ENCODE measurements at places on chromosomes 4 and X.

GRCh38 chr4:131258361-131258760 is 1890.7 kb upstream of the PCDH10 start:
- DNase-seq: no peak

DNA sequence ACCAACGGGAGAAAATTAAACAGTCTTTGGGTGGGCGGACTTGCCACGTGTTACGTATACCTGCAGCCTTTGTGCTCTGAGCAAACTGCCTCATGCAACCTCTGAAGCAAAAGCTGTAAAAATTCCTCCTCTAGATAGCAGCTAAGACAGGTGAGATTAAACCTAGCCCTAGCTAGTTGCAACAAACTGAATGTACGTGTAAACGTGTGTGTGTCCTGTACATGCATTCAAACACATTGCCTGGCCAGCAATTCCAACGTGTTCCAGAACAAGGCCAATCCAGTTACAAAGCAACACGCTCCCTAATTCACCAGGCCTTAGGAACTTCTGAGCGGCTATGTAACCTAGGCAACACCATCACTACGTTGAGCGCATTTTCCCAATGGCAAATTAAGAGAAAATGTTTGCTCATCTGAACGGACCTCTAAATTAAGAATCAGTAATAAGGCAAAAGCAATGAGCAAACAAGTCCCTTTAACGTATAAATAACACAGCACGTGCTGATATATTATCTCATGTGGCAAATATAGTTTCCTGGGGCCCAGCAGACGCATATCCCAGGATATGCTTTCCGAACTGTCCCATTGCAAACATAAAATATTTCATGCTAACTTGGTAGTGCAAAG is 792 bp downstream of the PPID start:
- DNase-seq: no peak

DNA sequence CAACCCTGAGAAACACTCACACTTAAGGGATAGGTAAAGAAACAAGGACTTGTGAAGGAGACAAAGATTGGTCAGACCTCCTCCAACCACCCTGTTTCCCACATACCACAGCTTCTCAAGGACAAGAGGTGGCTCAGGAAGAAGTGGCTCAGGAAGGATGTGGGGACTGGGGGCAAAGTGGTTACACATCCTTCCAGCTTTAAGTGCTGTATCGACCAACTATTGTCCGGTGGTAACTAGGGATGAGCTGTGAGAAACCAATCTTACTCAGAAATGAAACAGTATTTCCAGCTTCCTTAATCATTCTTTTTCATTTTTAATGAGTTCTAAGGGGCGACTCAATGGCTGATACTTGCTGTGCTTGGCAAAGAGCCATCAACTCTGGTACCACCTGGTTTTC is 8.5 kb upstream of the LHFPL1 start:
- DNase-seq: no peak

DNA sequence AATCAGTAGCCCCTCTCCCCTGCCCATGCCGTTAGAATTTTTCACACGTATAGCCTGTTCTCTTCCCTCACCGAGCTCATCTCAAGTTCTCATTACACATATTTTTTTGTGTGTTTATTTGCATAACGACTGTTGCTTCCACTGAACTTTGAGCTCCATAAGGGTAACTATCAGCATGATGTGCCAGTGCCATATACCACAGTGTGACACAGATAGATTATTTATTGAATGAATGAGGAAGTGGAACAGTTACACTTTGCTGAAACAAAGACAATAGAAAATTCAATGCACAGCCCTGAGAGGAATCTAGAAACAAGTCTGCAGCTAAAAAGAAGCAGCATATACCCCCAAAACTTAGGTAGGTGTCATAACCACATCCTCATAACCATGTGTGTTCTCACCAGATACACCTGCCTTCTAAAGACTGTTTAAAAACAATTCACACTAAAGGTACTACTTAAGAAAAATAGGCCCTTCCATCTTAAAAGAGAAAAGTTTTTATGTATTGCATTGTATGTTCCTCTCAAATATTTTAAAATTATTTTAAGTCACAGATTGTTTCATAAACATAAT is 389.9 kb downstream of the PACRGL start:
- no peak for DNase-seq

DNA sequence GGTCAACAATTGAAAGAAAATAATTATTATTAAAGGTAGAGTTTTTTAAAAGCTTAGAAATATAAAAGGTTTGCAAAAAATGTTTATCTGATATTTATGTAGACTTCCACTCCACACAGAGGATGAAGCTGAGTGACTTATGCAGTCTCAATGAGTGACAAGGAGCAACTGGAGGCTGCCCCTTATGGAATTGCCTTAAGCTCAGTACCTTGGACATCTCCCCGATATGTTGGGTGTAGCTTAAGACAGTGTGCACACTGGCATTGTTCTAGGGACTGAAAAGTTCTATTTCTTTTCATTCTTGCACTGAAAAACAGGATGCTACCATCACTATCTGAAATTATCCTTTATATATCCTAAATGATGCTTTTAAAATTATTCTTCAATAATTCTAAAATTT is 292.1 kb downstream of the PRDM5 start:
- no peak for DNase-seq

DNA sequence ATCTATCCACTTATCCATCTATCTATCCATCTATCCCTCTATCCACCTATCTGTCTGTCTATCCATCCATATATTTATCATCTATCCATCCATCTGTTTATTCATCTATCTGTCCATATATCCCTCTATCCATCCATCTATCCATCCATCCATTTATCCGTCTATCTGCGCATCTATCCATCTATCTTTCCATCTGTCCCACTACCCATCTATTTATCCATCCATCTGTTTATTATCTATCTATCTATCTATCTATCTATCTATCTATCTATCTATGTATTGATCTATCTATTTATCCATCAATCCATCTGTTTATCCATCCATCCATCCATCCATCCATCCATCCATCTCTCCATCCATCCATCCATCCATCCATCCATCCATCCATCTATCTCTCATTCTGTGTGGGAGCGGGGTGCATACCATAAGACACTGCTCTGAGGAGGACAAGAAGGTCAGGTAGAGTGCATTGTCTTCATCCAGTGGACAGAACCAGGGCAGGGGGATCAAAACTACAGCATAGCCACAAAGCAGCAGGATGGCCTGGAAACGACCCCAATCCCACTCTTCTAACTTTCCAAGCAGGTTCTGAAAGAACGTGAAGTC is 53.2 kb upstream of the ENPP6 start:
- no peak for DNase-seq

DNA sequence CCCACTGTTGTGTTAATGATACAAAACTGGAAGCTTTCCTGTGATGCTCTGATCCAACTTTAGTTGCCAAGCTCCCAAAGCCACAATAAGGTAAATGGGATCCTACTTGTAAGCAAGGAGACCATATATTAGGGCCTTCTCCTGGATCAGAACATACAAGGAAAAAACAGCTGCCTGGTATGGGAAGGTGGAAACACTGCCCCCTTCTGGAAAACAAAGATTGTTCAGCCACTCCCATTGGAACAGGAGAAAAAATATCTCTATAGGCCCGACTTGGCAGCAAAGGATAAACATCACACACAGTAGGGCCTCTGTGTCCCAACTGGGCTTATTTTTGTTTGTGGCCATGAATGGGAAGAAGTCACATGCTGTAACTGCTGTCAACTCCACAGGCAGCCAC is 166.5 kb downstream of the TBX22 start:
- no peak for DNase-seq

GRCh38 chrX:17415242-17415810 is 40.3 kb downstream of the NHS start:
- no peak for DNase-seq

- no peak for DNase-seq
Observed at GRCh38 chr4:116088771-116089170, 975.4 kb upstream of the NDST4 start.

DNA sequence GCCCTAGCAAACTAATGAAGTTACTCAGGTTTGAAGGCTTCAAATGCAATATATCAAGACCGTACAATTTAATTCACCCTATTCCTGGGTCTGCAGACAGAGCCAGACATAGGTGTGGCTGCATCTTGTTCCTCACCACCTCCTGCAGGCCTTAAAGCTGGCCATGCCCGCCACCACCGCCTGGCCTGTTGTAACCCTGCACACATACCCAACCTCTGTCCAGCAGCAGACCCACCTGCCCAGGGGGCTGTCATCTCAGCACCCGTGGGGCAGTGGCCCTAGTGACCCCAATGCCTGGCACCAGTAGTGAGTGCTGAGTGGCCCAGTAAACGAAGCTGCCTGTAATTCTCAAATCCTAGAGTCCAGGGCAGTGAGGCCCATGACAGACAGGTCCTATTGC is 40.7 kb downstream of the ZBTB49 start:
- no peak for DNase-seq

DNA sequence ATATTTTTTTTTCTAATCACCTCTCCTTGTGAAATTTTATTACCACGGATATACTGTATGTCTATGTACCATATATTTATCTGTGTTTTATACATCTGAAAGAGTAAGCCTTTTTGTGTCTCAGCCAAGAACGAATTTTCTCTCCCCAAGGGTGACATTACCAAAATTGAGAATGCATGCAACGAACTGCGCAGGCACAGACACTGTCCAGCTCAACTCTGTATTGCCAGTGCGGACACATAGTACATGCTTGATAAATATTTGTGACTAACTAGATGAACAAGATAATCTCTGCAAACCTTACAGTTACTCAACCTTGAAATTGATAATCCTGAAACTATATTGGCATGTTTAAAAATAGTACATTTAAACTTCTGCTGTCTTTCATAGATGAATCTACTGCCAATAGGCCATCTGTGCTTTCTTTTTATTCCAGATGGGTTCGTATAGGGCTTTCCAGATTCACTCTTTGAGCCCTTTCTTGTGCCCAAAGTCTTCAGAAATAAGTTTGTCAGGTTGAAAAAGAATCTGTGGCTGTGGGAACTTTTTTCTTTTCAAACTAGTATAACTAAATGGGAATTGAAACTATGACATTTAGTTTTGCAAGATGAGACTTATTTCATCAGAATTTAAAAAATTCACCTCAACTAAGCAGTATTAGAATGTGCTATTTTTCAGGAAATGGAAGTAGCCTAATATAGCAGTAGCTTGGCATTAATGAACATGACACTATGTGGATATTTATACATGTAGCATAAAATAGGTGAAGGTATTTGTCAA is 38.9 kb downstream of the DTHD1 start:
- DNase-seq: no peak

DNA sequence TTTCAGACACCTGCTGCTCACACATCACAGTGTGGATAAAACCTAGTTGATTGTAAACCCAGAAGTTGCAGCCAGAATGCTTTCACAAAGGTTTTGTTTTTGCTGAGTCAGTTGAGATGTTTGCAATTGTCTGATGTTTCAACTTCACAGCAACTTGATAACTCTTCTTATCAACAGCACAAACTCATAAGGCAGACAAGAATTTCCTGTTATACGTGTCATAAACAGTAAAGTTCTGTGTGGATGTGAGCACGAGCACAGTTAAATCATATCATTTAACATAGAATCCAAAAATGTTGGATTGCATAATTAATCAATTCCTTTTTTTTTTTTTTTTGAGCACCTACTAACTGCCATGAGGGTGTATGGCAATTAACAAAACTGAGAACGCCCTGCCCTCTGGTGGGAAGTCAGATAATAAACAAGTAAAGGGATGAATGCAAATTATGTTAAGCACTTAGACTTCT is 512.2 kb downstream of the PDHA2 start:
- DNase-seq: no peak

GRCh38 chrX:133661962-133662839 is 246.9 kb upstream of the GPC4 start:
- no peak for DNase-seq

- DNase-seq: no peak
Observed at GRCh38 chrX:111090458-111090857, 5.5 kb upstream of the PAK3 start.

- DNase-seq: no peak
Observed at GRCh38 chrX:15468036-15468435, 25.1 kb downstream of the PIR start.

DNA sequence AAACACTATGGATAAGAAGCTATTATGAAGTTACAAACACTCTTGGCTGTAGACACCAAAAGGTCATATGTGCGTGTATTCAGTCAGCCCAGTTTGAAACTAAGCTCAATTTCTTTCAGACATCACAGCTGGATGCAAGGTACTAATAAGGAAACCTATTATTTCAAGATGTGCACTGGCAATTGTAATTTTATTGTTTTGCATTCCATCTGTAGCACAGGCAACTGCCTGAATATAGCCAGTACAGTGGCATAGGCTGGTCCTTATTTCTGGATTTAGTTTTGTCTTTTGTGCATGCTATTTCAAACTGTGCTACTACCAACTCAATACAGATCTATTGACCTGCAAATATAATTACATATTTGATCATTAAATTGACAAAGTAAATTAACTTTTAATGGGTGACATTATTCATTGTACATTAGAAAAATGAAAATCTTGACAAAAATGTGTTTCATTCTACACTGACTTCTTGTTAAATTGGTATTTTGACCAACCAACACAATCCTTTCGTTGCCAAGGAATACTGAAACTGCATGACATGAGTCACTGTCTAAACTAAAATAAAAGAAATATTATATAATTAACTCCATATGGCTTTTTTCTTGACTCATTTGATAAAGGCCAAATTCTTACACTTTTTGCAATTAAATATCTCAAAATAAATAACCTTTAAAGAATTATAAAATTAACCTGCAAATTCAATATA is 594.3 kb upstream of the ADGRL3 start:
- no peak for DNase-seq

DNA sequence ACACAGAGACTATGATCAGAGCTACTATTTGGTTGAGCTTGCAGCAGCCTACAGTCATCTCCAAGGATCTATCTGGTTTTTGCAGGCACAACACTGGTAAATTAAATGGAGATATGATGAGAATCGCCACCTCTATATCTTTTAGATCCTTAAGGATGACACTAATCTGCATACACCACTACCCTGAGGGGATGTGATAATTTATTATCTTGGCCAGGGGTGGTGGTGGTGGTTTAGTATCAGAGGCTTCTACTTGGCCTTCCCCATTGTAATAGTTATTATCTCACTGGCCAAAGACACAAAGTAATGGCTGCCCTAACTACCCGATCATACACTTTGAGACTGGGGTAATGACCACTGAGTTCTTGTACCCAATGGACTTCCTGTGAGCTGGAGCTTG is 21.2 kb downstream of the CCDC160 start:
- DNase-seq: no peak

GRCh38 chrX:107706309-107706708 is 69.3 kb downstream of the TSC22D3 start:
- no peak for DNase-seq

GRCh38 chr4:88793475-88793874 is 95.8 kb upstream of the NAP1L5 start:
- DNase-seq: no peak

DNA sequence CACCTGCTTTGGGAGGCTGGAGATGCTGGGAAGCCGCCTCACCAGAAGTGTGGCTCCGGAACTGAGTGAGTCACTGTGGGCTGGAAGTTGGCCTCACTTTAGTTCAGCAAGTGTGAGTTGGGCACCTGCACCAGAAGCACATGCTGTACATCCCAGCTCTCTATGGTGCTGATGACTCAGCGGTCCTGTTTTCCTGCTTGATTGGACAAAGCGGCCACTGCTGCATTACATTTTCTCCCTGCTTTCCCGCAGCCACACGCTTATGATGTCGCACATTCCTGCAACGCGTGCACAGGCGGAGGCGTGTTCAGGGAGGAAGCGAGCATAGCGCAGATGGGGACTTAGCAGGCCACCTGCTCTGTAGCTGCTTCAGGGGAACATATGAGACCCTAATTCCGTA is 26.7 kb upstream of the CLDN34 start:
- DNase-seq: peak; percentile 37

Measured in AG04449 (cell line).